Ureter (tissue), 1 donor: ENCODE measurements at places on chromosomes 1 and 21.
A peak's percentile ranks its signal among the peaks of the same experiment; 100 is the strongest.

- no peak for DNase-seq
Measured at GRCh38 chr1:53462769-53463501, 3.7 kb downstream of the DMRTB1 start.

DNA sequence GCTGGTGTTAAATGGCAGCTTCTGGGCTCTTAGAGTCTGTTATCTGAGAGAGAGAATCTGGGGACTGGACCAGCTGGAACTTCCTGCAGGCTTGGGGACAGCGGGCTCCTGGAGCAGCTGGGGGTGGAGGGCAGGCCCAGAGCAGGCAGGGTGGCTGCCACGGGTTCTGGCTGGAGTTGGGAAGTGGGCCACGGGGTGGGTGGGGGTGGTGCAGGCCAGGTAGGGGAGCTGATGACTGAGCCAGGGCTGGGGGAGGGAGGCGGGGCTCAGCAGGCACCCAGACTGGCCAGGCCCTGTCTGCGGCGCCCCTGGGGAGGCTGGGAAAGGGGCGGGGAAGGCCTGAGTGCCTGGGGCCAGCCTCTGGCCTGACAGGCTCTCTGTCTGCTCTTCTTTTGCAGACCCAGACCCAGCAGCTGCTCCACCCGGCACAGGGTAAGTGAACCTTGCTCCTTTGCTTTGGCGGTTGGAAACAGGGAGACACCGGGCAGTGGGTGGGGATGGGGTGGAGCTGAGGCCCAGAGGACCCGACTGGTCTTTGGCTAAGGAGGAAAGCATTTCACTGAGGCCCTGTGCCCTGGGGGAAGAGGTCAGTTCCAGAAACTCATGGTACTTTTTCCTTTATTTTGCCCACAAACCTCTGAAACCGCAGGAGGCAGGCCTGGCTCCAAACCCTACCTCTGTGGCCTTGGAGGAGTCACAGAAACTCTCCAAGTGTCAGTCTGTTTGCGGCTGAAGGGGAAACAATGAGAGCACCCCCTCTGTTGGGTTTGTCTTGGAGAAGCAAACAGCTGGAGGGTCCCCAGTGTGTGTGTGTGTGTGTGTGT lies 48.8 kb downstream of the ARHGEF10L start:
- peak; percentile 68 for DNase-seq

DNA sequence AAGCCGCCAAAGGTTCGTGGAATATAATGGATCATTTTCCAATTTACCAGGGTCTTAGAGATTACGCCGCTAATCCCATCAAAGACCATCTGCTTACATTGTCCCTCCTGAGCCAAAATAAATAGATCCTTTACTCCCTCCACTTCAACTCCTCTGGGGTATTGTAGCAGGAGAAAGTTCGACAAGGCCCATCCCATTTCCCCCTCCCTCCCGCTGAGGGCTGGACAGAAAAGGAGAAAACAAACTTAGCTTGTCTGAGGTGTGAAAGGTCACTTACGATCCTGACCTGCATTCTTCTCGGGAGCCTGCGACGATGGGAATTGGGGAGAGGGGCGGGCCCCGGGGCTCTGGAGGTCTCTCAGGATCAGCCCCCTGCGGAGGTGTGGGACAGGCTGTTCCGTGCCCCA lies 60.8 kb downstream of the MEF2D start:
- DNase-seq: no peak

DNA sequence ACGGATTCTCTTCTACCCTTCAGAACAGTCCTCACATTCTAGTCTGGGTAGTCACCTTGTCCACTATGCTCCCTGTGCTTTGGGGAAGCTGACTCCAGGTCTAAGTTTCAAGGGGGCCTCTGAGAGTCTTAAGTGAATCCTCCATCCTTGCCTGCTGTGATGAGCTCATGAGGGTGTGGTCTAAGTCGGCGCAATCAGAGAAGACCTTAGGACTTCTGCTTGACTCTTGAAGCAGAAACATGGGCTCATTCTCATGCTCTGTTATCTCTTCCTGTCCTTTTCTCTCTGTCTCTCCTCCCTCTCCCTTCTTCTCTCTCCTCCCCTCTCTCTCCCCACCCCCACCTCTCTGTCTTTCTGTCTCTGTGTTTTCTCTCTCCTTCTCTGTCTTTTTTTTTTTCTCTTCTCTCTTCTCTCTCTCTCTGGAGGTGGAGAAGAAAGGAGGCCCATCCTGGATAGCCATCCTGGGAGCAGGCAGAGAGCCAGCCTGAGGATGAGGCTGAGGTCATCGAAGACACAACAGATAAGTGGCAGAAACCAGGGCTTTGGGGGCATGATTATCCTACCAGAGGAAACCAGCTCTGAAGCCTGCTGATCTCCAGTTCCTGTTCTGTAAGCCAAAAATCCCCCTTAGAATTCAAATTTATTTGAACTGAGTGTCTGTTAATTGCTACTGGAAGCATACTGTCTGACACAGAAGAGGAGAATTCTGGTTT lies 245.6 kb downstream of the SIPA1L2 start:
- DNase-seq: no peak

DNA sequence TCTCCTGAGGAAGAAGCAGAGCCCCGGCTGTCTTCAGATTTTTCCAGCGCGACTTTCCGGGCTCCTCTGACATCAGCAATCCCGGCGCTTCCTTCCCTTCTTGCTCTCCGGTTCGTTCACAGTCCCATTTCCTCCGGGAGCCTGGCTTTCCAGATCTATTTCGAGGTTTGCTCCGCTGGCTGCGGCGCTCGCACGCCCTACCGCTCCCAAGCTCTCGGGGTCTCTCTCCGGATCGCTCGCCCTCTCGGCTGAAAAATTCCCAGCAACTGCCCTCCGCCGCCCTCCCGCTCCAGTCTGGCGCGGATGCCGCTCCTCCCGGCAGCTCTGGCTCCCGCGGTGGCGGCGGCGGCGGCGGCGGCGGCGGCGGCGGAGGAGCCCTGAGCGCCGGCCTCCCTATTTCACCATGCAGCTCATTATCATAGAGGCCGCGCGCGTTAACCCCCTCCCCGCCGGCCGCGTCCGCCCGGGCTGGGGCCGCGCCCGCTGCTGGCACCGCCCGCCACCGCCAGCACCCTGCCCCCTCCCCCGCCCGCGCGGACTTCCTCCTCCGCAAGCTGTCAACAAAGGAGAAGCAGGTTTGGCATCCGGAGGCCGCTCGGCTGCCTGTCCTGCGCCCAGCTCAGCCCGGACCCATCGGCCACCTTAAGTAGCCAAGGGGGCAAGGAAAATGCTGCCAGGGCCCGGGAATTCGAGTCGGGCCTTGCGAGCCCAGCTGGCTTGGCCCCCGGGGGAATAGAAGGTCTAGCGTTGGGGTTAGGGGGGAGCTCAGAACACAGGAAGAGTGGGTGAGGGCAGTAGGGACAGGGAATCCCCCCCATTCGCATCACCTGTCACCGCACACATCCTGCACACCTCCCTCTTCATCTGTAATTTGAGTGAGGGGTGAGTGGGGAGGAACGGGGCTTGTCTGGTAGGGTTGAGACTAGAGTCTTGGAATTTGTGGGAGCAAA lies at the start of gene PLXNA2:
TSS of gene PLXNA2 (minus strand) at position 418 of the 950 bp plus-strand sequence. CDS start 26,462 bp downstream, outside the sequence.
- peak; percentile 91 for DNase-seq

DNA sequence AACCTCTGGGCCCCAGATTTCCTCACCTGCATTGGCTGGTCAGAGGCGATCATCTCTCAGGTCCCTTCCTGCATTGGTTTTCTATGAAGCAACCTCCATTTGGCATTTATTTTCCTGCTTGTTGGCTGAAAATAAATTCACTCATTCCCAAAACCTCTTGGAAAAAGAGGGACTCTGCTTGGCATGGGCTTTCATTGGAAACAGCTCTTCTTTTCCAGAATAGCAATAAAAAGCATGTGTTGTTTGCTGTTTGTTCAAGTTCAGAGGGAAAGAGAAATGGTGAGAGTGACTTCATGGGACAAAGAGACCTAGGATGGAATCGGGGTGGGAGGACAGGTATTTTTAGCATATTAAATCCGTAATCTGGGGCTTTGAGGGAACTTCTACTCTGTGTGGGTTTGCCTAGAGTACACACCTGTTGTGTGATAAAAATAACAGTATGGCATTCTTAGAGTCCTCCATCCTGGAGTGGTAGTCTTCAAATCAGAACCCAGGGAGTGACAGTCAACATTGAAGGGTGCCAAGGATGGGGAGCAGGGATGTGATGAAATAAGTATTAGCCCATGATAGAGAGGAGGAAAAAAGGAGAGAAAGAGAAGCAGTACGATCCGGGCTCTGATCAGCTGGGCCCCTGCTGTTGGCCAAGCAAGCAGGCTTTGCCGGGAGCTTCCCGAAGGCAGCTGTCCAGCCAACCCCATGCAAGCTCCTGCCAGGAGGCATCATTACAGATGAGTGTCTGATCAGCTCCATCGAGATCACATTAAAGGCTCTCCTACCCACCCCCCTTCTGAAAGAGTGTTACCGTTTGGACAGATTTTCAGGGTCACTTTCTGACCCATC lies 131.9 kb upstream of the NFIA start:
- no peak for DNase-seq

DNA sequence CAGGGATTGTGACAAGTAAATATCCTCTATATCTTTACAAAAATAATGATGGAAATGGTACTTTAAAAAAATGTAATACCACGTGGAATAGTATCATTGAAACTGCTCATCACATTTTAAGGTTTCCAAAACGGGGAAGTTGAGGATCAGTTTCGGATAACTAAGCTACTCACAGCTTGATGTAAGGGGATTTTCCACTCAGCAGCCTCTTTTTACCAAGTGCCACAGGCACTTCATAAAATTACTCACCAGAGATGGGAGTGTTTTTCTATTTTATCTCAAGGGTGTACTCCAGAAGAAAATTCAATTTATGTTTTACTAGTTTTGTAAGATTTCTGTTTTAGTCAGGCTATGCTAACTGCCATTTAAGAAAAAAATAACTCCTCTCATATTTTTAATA lies 91.7 kb downstream of the TPR start:
- DNase-seq: no peak

- no peak for DNase-seq
Measured at GRCh38 chr1:56758135-56758534, 61.1 kb downstream of the FYB2 start.

DNA sequence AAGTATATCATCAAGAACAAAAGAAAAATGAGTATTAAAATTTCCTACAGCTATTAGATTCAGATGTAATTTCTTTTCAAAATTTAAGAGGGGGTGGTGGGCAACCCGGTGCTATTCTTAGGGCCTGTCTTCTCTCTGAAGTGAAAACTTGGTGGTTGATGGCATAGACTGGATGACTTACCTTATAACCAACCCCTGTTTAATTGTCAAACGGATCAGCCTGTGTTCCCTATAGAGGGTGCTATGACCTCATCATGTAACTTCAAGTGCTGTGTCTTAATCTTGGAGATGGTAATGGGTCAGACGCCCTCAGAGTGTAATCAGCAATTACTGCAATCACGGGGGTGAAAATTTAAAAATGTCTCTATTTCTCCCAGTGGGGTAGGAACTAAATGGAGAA lies 176.2 kb downstream of the PCP4 start:
- DNase-seq: no peak

GRCh38 chr1:45846931-45847330 lies 43.5 kb downstream of the MAST2 start:
- no peak for DNase-seq

DNA sequence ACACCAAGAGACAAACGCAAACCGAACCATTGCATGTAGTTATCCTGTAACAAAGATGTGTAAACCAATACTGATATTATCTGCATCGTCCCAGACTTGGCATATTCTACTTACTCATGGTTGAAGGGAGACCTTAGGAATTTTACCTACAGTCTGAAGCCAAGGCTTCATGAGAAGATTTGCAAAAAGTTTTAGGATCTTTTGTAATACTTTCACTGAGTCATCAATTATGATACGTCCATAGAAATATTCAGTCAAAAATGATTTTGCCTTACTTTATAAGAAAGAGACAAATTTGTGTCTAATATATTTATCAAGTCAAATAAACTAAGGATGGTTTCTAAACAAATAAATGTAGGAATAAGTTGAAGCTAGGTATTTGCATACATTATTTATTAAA lies 1176.1 kb upstream of the ADGRL2 start:
- no peak for DNase-seq
